ENCODE measurements at places on chromosomes 4 and X.
A peak's percentile ranks its signal among the peaks of the same experiment; 100 is the strongest.

GRCh38 chrX:8783097-8783713 lies 18.0 kb downstream of the FAM9A start:
- DNase-seq, result peak; percentile 20

DNA sequence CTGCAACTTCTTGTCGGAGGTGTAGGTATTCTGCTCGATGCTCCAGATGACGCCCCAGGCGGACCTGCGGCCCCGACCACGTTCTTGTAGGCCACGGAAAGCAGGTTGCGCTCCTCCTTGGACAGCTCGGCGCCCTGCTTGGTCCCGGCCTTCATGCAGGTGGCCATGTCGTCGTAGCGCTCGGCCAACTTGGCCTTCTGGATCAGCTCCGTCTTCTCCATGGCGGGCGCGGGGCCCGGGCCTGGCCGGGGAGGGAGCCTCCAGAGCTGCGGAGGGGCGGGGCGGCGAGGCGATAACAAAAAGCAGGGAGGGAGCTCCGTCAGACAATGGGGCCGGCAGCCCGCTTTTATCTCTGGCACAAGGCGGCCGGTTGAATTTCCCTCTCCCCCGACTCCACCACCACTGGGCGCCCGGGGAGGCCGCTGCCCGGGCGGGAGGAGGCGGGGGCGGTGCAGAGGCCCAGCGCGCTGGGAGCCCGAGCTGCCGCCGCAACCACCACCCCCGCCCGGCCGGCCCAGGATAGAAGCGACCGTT lies 28.3 kb upstream of the DRP2 start:
- no peak for DNase-seq

DNA sequence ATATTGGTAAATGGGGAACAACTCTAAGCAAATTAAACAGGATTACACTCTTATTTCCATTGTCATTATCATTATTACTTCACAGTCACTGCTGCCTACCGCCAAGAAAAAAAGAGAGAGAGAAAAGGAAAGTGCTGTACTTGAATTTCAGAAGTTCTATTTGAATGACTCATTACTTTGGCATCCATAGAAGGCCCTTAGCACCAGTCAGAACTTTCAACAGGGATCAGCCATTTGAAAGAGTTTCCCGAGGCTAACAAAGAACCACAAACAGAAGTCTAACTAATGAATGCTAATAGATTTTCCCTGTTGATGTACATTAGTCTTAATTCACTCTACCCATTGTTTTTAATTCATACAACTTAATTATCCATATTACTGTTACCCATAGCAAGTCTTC lies 116.3 kb downstream of the SHROOM4 start:
- no peak for DNase-seq

- DNase-seq, result peak; percentile 20
Observed at GRCh38 chr4:36385951-36386571, 104.6 kb downstream of the DTHD1 start.

- peak; percentile 64 for DNase-seq
Observed at GRCh38 chr4:121696170-121696580, 605 bp downstream of the ANXA5 start.
